ENCODE measurements at places on chromosomes 1 and 21.

DNA sequence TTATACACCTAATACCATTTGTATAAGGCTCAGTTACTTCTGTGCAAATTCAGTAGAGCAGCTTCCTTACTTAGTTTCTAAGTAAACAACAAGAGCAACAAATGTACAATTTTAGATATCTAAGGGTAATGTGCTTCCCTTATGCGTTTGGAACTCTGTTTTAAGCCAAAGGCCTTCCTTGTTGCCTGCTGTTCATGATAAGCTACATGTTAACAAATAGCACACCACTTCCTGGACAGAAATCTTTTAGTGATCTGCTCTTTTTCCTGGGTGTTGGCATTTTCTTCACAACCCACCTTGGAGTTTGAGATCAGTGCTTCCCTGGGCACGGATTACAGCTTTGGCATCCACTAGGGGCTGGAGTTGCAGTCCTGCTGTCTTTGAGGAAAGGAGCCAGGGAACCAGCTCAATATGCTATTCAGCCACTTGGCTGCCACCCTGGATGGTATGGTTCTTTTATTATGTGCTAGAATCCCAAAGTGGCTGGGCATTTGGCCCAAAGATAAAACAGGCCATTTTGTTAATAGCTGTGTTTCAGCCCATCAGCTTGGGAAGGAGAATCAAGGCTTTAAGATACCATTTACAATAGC is 55.6 kb upstream of the ADAR start:
- DNase-seq, result no peak

- DNase-seq, result no peak
Observed at GRCh38 chr1:1732381-1732780, 8.2 kb upstream of the CDK11A start.

DNA sequence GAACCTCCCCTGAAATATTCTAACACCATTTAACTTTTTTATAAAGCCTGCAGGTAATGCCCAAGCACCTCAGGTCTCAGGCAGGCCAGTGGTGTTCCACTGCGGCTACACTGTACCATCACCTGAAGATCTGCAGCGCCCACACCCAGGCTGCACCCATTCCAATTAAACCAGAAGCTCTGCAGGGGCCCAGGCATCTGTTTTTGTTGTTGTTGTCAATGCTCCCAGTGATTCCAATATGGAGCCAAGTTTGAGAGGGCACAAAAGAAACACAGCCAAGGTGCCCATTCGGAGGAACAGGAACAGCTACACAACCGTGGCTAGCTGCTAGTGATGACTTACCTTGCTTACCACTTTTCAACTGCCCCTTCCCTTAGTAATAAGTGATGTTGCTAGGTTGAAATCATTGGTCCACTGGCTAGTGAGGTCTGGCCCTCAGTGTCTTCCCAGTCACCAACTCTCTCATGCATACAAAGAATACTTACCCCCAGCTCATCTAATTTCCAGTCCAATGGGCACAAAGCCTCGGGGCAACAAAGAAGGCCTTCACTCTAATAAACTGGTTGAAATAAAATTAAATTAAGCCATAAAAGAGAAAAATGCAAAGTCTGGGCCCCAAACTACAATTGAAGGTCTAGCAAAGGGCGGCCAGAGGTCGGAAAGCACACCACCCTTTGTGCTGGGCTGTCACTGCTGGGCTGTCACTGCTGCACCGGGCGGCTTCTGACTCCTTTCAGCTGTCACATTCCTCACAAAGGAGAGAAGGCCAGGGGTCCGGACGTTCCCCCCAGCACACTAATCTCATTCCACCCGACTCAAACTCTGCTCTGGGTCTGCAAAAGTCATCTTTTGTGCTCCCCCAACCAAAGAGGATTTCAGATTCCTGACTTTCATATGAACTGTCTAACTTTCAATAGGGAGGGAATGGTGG is 34.9 kb downstream of the SIPA1L2 start:
- DNase-seq, result no peak

- no peak for DNase-seq
Observed at GRCh38 chr1:66633159-66633558, 99.2 kb downstream of the SGIP1 start.

DNA sequence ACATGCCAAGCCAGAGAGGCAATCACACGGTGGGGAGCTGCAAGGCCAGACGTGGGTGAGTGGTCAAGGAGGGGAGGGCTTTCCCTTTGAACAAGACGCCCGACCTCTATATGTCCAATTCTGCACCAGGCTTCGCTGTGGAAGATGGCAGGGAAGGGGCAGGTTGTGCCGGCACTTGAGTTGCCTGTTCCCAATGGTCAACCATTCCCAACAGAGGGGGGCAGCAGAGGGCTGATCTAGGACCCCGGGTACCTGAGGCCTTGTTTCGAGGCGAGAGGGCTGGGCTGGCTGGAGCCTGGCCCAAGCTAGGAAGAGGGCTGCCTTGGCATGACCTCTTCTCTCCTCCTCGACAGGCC is 64.9 kb downstream of the TMEM53 start:
- no peak for DNase-seq

- no peak for DNase-seq
Observed at GRCh38 chr1:3510136-3510955, 55.9 kb downstream of the ARHGEF16 start.

- DNase-seq, result no peak
Observed at GRCh38 chr21:42118901-42119300, 47.8 kb downstream of the UMODL1 start.

- DNase-seq, result peak; percentile 25
Observed at GRCh38 chr1:233294913-233295236, 650 bp downstream of the PCNX2 start.

DNA sequence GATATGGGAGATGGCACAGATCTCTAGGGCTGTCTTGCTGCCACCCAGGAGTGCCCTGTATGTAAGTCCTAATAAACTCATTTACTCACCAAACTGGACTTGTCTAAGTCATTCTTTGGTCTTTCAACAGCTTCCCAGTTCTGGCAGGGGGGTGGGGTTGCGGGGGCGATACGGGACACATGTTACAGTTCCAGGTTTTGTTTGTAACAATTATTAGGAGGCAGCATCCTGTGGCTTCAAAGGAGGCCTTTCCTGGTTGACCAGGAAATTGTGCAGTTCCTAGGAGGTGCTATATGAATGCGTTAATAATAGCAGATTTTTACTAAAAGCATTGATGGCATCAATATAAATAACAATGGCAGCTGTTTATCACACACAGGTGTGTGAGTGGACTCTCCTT is 42.7 kb upstream of the TRIM45 start:
- no peak for DNase-seq

GRCh38 chr1:27006683-27007082 is 6.0 kb downstream of the TENT5B start:
- DNase-seq, result no peak

- no peak for DNase-seq
Observed at GRCh38 chr1:20964540-20965484, 177.7 kb upstream of the HP1BP3 start.

GRCh38 chr1:206035027-206035426 is 11.3 kb upstream of the CTSE start:
- no peak for DNase-seq

DNA sequence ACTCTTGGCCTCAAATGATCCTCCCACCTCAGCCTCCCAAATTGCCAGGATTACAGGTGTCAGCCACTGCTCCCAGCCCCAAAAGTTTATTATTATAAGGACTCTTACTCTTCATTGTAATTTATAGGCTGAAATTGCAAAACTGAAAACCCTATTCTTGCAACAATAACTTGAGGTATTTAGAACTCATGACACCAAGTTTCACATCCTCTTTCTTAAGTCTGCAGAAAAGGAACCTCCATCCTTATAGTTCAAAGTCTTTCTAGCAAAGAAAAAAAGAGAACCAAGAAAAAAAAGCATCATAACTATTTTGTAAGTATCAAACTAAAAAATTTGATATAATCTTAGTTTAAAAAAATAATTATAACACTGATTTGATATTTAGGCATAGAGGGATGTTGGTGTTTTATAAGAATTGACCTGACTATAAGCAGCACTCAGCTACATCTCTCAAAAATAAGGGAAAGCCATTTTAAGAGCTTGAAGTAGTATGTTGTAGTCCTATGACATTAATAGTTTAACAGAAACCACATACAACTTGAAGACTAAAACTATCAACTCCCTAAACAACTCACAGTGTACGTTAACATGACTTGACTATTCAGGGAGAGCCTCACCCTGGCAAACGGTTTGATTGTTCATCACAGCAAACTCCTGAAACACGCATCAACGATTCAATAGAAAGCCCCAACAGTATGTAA is 122.4 kb downstream of the AKT3 start:
- DNase-seq, result no peak

DNA sequence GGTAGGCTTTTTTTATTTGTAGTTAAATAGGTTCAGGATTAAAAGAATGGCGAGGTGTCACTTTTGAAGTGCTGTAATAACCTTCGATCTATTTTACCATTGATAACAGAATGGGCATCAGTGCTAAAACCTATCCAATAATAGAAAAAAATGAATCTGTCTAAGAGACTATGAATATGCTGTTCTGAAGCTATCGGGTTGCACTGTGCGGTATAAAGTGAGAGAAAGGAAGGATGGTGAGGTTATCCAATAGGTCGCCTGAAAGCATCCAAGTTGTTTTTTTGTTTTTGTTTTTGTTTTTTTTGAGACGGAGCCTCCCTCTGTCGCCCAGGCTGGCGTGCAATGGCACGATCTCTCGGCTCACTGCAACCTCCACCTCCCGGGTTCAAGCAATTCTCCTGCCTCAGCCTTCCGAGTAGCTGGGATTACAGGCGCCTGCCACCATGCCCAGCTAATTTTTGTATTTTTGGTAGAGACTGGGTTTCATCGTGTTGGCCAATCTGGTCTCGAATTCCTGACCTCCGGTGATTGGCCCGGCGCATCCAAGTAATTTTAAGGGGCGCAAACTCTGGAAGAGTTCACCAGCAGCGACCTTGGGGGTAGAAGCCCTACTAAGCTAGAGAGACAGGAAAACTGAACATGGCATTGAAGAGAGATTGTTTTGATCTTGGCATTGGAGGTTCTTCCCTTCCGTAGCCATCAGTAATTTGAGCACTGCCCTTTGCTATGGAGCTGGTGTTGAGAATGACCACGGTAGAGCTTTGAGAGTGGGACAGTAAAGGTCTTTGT is 8.7 kb upstream of the MDM4 start:
- DNase-seq, result no peak

GRCh38 chr1:193418745-193419058 is 232.3 kb upstream of the B3GALT2 start:
- DNase-seq, result no peak

DNA sequence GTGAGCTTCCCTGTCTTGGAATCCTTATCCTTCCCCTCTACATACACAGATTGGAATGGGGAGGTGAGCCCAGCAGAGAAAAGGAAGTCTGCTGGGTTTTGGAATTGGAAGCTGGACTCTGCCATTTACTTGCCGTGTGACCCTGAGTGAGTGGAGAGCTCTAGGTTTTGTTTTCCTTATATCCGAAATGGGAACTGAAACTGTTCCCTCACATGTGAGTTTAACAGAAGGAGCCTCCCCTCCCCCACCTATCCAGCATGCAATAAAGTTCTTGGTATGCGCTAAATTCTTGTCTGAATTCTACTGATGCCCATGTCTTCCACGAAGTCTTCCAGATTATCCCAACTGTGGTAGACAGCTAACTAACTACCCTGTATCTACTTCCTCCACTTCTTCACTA is 58.7 kb downstream of the NENF start:
- no peak for DNase-seq

- DNase-seq, result no peak
Observed at GRCh38 chr1:63611231-63611630, 18.0 kb downstream of the PGM1 start.

GRCh38 chr1:117250061-117250606 is 39.4 kb upstream of the VTCN1 start:
- DNase-seq, result no peak

- no peak for DNase-seq
Observed at GRCh38 chr1:76059451-76059850, 15.1 kb upstream of the ST6GALNAC3 start.

- DNase-seq, result no peak
Observed at GRCh38 chr1:24009406-24009805, 29.3 kb upstream of the SRSF10 start.

- DNase-seq, result no peak
Observed at GRCh38 chr1:119209061-119209460, 68.6 kb upstream of the WARS2 start.

DNA sequence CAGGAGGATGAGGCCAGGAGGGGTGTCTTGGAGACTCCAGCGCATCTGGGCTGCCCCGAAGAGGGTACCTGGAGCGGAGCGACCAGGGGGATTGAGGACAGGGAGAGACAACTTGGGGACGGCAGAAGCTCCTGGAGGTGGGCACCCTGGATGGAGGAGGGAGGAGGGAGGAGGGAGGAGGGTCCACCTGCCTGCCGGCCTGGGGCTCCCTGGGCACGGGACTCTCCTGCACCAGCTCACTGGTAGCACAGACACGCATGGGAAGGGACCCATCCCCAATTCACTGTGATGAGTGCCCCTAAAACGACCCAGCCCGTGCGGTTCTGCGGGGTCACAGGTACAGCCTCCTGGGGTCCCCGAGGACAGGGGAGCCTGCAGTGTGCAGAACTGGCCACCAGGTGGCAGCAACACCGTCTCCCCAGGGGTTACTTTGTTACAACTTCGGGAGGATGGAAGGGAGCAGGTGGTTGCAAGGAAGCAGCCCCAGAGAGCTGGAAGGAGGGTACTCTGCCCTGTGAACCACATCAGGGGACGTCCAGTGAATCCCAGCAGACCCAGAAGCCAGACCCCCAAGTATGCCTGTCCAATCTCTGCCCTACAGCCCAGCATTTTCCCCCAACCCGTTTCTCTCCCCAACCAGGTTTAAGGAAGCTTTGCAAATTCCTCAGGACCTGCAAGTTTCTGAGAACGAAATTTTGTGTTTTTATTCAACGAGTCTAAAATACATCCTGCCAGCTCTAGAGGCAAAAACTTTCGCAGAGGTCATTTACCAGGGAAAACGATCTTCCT is 482.4 kb downstream of the NPHP4 start:
- DNase-seq, result peak; percentile 58

DNA sequence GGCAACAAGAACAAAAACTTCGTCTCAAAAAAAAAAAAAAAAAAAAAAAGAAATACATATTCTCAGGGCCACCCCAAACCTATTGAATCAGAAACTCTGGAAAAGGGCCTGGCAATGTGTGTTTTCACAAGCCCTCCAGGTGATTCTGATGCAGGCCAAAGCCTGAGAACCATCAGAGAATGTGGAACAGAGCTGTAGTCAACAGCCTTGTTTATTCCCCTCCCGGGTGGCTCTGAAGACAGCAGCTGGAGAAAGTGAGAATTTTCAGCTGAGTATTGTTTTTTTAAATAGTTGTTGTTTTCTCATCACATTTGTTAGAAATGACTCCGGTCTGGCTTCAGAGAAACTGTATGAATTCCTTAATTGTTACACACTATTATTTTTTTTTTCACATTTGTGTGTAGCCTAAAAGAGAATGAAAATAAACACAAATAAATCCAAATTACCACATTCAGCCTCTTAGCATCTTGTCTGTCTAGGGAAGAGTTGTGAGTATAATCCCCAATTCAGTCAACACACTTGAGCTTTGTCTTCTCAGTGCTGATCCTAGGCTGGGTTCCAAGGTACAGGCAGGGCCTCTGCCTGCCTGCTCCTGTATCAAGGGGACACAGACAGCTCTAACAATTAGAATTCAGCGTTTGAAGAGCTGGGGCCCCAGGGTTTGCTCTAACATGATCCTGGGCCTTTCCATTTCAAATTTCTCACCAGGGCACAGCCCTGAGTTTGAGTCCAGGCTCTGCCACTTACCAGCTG is 6.6 kb upstream of the AZIN2 start:
- no peak for DNase-seq

- DNase-seq, result no peak
Observed at GRCh38 chr21:37531431-37531932, 164.9 kb downstream of the DYRK1A start.
